CD4-positive, alpha-beta T cell treated with Interferon alpha-2 for 1 hour (primary cell): ENCODE measurements at places on chromosomes 11 and 22.

GRCh38 chr11:126502982-126503381 lies 147.5 kb downstream of the ST3GAL4 start:
- no peak for DNase-seq

DNA sequence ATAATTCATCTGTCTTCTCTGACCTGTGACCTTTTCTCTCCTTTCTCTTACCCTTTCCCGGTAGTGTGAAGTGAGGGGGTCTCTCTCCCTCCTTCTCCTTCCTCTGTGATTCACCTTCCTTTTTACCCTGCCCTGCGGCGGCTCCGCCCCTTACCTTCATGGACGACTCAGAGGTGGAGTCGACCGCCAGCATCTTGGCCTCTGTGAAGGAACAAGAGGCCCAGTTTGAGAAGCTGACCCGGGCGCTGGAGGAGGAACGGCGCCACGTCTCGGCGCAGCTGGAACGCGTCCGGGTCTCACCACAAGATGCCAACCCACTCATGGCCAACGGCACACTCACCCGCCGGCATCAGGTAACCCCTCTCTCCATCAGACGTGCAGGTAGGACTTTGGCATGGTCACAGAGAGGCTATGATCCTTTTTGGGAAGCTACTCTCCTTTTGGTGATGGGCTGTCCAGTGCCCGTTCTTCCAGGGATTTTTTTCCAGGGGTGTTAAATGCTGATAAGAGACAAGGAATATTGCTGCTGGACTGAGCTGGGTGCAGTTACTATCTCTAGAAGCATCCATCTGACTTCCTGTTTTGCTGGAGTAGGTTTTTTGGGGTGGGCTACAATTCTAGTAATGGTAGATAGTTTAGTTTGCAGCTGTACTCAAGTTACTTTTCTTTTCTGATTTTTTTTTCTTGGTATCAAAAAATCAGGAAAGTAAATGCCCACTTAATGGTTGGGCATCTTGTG lies 29.9 kb downstream of the CTNND1 start:
- no peak for DNase-seq

GRCh38 chr11:28529540-28530410 lies 421.6 kb downstream of the METTL15 start:
- DNase-seq, result peak; percentile 1

GRCh38 chr22:39734866-39735265 lies 158.7 kb downstream of the ENTHD1 start:
- DNase-seq, result no peak

GRCh38 chr22:23695571-23696325 lies 4.9 kb downstream of the RGL4 start:
- no peak for DNase-seq

DNA sequence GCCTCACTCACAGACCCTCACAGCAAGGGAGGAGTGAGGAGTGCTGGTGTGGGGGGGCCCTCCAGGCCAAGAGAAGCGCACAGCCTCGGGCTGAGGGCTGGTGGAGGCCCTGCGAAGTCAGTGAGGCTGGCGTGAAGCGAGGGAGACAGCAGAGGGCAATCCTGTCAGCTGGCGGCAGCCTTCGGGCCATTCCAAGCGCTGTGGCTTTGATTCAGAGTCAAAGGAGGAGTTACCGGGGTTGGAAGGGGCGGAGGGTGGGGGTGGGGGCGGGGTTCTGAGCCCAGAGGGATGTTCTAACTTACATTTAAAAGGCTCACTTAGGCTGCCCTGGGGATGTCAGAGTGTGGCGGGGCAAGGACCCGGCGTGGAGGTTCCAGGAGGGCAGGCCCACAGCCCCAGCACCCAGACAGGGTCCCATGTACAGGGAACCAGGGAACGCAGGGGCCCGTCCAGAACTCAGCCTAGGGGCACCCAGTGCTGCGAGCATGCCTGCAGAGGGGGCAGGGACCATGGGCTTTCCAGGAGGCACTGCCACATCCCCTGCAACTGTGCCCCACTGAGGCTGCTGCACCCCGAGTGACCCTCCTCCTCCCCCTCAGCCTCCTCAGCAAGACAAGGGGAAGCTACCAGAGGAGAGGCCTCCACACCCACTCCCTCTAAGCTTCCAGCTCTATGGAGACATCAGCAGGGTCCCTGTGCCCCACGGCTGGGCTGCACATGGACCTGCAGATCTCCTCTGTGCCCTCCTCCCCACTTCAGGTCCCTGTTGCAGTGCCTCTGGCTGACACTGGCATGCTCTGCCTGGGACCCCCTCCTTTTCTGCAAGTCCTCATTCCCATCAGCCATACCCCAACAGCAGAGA lies 39.7 kb upstream of the TTLL12 start:
- no peak for DNase-seq

- DNase-seq, result no peak
These were observed 93.9 kb downstream of the MORC2 start for GRCh38 chr22:30874431-30875370.

DNA sequence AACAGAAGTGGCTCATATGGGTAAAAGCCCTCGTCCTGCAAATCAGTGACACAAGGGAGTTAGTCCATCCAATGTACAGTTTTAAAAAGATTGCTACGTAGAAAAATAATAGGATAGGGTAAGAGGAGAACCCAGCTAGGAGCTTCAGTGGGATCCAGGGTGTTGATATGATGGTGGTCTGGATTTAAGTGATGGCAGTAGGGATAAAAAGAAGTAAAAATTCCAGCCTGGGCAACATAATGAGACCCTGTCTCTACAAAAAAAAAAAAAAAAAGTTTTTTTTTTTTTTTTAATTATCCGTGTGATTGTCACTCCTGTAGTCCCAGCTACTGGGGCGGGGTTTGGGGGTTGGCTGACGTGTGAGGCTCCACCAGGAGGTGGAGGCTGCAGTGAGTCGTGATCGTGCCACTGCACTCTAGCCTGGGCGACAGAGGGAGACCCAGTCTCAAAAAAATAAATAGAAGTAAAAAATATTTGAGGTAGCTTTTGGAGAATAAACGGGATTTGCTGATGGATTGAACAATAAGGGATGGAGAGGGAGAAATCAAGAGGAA lies 7.0 kb upstream of the L3MBTL2 start:
- DNase-seq, result peak; percentile 16

GRCh38 chr11:78649361-78650215 lies 74.9 kb upstream of the NARS2 start:
- no peak for DNase-seq

DNA sequence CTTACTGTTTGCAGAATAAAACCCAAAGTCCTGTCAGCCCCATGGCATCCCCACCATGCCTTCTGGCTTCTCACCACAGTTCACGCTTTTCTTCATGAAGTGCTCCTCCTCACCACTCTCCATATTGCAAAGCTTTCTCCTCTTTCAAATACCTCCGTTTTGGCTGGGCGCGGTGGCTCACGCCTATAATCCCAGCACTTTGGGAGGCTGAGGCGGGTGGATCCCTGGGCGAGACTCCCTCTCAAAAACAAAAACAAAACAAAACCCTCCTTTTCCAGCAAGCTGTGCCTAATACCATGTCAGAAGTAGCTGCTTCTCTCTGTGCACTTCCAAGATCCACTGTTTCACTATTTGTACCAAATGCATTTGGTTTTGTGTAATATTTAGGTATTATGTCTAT lies 6.7 kb downstream of the BACE1 start:
- DNase-seq, result no peak

DNA sequence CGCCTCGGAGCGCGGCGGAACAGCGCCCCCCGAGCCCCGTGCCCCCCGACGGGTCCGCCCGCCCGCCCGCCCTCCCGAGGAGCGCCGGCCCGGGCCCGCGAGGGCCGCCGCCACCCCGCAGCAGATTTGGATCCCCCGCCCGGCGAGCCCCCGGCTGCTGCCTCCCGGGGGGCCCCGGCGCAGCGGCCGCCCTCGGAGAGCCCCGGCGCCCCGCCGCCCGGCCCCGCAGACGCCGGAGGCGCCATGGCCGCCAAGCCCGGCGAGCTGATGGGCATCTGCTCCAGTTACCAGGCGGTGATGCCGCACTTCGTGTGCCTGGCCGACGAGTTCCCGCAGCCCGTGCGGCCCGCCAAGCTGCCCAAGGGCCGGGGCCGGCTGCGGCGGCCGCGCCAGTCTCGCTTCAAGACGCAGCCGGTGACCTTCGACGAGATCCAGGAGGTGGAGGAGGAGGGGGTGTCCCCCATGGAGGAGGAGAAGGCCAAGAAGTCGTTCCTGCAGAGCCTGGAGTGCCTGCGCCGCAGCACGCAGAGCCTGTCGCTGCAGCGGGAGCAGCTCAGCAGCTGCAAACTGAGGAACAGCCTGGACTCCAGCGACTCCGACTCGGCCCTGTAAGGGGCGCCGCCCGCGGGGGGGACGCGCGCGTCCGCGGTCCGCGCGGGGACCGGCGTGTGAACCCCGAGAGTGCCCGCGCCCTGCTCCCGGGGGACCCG lies 380 bp downstream of the C11orf96 start:
- no peak for DNase-seq

DNA sequence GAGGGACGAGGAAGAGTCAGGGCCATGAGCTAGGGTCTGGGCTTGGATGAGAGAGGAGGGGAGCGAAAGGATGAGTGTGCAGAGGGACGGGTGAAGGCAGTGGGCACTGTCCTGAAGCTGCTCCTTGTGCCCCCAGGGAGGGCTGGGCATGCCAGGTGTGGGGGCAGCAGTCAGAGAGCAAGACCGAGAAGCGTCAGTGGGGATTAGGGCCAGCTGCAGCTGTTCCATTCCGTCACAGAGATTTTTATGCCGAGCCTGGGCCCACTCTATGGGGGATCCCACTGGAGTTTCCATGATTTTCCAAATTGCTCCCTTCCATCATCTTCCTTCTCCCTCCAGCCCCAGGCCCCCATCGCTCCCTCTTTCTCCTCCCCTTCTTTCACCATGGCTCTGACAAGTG lies 93.2 kb downstream of the NECTIN1 start:
- no peak for DNase-seq

DNA sequence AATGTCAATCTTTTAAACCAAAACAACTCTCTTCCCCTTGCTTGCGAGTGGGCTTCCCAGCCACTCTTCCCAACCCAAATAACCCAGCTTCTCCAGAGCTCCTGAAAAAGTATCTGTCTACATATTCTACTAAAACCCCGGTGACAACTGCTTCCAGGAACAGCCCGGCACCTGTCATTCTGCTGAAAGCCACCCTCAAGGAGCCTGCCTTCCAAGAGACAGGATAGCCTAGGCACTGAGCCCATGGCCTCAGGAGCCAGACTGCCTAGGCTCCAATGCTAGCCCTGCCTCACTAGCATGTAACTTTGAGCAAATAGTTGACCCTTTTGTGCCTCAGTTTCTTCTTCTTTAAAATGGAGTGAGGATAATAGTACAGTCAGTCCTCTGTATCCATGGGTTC lies 459.8 kb downstream of the SOX6 start:
- no peak for DNase-seq

DNA sequence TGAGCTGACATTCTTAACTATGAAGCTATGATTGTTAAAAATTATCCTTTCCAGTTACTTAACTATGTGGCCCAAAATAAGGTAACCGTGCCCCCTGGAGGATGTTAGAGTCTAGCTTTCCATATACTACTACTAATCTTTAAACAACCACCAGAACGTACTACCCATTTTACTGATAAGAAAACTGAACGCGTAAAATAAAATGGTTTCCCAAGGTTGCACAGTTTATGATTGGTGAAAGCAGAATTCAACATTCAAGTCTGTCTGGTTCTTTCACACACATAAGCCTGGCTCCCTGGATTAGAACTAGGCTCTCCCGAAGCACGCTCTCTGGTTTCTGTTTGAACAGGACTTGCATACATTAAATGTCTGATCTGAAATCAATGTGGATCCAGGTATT lies 437.8 kb upstream of the CCDC90B start:
- no peak for DNase-seq

- DNase-seq, result no peak
These were observed 521.3 kb upstream of the LRRC4C start for GRCh38 chr11:41980741-41981140.
